Hepatic stellate cell (primary cell): ENCODE measurements at places on chromosomes 6 and 20.

- no peak for DNase-seq
Observed at GRCh38 chr6:18481870-18482269, 94.7 kb downstream of the RNF144B start.

DNA sequence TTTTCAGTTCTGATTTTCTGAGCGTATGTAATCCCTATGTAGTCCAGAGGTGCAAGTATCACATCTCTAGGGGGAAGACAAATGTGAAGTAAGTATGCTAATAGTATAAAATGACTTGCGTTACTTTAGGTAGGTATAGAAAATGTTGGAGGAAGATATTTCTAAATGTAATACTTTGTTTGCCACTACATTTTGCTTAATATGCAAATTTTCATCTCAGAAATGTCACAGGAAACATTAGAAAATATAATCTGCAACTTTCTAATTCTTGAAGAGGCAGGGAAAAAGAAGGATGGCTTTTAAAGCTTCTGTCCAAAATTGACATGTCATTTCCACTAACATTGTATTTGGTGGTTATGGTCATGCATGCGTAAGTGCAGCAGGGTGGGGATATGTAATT, 85.6 kb downstream of the CD2AP start:
- no peak for DNase-seq

- no peak for DNase-seq
Observed at GRCh38 chr20:8208226-8208625, 76.2 kb downstream of the PLCB1 start.

GRCh38 chr6:12010635-12011275, 1.4 kb upstream of the HIVEP1 start:
- no peak for DNase-seq

DNA sequence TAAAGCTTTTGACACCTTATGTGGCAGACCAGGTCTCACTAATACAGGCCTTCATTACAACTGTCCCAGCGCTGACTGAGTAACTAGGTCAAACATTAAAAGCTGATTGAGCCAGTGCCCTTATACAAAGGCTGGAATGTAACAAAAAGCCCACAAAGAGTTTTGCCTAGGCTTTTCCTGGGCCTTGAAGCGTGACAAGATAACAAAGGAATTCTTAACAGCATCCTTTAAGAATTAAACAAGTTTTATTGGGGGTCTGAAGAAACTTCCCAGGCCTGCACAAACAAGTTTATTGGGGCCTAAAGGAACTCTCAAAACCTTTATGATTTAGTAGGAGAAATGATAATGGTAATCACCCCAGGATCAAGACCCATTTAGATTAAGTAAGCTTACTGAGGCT, 267.6 kb upstream of the FAM83B start:
- DNase-seq = no peak
